ENCODE measurements at places on chromosomes 2 and 18.
A peak's percentile ranks its signal among the peaks of the same experiment; 100 is the strongest.

DNA sequence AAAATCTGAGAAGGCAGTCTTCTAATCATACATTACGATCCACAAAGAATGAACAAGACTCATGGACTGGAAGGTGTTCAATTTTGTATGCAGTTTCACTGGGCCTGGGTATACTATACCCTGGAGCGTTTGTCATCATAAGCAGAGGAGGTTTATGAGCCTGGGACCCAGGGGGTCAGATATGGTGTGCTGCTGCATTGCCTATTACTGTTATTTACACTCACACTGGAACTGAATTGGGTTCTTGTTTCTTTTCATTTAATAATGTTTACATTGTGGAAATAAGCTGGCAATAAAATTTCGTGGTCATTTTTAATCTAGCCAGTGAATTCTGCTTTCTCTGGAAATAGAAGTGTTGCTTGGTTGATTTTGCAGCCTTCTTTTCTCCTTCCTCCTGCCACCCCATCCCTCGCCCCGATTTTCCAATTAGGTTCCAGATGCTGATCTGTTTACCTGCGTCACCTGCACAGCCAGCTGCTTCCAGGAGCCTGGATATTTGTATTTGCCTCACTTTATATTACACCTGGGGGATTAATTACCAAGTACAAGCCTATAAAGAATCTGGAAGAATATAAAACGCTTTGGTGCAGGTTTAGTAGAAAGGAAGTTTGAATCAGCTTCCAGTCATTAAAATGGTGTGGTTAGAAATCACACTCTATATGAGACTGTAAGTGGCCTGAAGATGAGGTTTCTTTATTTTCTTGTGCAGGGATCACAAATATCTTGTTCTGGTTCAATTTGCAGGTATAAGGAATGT lies 234.4 kb downstream of the SOCS6 start:
- no peaks in the 10 kb centered on the region for H3K36me3 ChIP-seq
- DNase-seq = no peak

DNA sequence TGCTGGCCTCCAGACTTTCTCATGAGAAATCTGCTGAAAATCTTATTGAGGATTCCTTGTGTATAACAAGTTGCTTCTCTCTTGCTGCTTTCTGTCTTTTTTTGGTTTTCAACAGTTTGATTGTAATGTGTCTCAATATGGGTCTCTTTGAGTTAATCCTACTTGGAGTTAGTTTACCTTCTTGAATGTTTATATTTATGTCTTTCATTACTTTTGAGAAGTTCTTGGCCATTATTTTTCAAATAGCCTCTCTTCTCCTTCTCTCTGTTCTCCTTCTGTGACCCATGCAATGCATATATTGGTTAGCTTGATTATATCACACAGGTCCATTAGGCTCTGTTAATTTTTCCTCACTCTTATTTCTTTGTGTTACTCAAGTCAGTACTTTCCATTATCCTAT lies 67.4 kb upstream of the ADAM23 start:
- H3K4me1 ChIP-seq = no peaks in the 10 kb centered on the region
- H3K4me3 ChIP-seq = no peak overlapping the region
- H3K36me3 ChIP-seq = no peaks in the 10 kb centered on the region
- H3K27me3 ChIP-seq = no peaks in the 10 kb centered on the region
- DNase-seq = no peak

GRCh38 chr2:223020971-223021675 lies 30.9 kb upstream of the KCNE4 start:
- H3K4me1 ChIP-seq = no peaks in the 10 kb centered on the region
- no peak overlapping the region for H3K27ac ChIP-seq
- H3K4me3 ChIP-seq = no peak overlapping the region
- H3K36me3 ChIP-seq = no peaks in the 10 kb centered on the region
- DNase-seq = no peak

- no peak for DNase-seq
- H3K27ac ChIP-seq = no peak overlapping the region
- H3K36me3 ChIP-seq = no peaks in the 10 kb centered on the region
- peaks cover 13% of the 10 kb centered on the region for H3K4me1 ChIP-seq
- no peak overlapping the region for H3K4me3 ChIP-seq
Observed at GRCh38 chr2:74293191-74293991, 49.8 kb downstream of the SLC4A5 start.

DNA sequence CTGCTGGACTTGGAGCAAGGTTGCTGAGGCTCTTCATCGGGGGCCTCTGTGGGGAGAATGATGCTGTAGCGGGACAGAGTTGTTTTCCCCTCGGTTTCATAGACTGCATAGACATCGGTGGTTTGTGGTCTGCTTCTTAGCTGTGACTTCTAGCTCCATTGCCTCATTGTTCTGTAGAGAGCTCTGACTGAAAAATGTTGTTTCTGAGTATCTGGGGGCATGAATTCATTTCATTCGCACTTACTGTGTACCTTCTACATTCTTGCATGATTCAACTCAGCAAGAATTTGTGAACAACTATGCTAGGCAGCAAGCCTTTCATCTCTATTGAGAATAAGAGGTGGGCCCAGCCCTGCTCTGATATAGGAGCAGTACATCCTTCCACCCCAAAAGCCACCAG lies 406.8 kb downstream of the NBAS start:
- no peaks in the 10 kb centered on the region for H3K27me3 ChIP-seq
- no peak overlapping the region for H3K4me3 ChIP-seq
- no peak overlapping the region for H3K27ac ChIP-seq
- no peaks in the 10 kb centered on the region for H3K36me3 ChIP-seq
- H3K4me1 ChIP-seq = no peaks in the 10 kb centered on the region

GRCh38 chr18:52518086-52518485 lies 178.1 kb downstream of the DCC start:
- no peak for DNase-seq
- H3K36me3 ChIP-seq = no peaks in the 10 kb centered on the region
- no peak overlapping the region for H3K27ac ChIP-seq
- no peak overlapping the region for H3K4me3 ChIP-seq

DNA sequence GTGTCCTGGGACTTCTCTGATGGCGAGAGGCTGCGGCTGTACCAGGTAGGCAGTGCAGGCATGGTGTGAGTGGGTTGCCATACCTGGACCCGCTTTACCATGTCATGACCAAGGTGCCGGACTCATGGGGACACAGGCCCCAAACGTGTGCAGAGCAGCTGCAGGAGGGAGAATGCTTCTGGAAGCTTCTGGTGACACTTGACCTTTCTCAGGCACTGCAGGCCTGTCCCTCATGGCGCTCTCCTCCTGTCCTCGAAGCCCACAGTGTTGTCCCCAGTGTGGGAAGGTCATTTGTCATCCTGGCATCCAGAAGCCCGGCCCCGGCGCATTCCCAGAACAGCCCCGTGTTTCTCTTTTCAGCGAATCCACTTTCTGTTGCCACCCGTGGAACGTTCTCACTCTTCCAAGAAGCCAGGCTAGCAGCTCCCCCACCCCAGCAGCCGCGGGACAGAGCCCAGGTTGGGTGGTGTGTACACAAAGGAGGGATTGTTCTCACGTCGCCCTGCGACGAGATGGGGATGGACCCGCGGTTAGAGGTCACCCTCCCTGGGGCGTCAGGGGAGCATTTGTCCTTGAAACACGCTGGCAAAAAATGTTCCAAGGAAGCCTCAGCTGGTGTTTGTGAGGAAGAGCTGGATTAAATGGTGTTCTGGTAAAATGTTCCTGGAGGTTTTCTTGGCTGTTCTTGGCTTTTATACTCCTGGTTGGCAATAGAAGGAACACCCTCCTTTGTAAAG lies 43.7 kb downstream of the SH3BP4 start:
- DNase-seq = no peak
- H3K27ac ChIP-seq = no peak overlapping the region
- no peak overlapping the region for H3K4me3 ChIP-seq
- H3K36me3 ChIP-seq = no peaks in the 10 kb centered on the region
- peaks cover 22% of the 10 kb centered on the region for H3K27me3 ChIP-seq

DNA sequence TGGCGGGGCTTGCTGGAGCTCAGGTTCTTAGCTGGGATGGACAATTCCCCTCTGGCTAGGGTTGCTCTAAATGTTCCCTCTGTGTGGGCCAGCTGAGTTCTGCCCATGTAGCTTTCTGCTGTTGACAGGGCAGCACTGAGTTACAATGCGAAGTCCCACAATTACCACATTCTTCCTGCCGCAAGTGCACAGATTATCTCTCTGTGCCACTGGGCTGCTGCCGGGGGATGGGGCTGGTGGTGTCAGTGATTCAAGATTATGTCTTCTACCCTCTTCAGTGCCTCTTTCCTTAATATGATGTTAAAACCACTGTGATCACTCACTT lies 708.1 kb downstream of the SLC4A3 start:
- no peak overlapping the region for H3K4me3 ChIP-seq
- H3K27me3 ChIP-seq = no peaks in the 10 kb centered on the region
- no peaks in the 10 kb centered on the region for H3K4me1 ChIP-seq
- DNase-seq = no peak
- no peaks in the 10 kb centered on the region for H3K36me3 ChIP-seq

DNA sequence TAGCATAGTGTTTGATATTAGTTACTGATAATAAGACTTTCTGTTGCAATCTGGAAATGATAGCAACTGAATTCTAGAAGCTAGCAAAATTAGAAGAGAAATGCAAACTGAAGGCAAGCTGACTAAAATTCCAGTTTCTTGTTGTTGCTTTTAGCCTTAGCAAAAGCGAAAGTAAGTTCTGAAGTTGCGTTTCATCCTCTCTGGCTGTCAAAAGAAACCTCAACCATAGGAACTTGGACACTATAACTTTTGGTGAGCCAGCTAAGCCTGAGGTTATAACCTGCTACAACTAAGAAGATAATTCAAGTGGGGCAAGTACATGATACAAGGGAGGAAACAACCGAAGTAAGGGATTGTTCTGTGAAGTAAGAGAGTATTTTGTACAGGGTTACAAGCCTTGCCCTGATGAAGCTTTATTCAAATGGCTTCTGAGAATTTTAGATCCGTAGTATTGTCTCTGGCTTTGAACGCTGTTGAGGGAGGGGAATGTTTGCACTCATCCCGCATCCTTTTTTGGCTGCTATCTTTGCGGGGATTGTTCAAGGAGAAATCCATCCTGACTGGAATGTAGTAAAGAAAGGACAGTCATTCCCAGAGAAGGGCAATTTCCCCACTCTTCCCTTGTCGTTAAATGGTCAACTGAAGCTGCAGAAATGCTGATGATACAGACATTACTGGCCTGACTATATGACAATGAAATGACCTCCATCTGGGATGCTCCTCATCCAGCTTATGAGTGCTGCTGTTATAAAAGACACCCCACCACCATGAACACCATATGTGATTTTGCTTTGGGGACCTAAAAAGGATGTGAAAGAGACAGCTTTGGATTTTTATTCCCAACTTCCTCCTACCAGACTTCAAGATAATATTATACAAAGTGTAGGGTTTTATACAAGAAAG lies 7.0 kb upstream of the TMX3 start:
- peaks cover 6% of the 10 kb centered on the region for H3K36me3 ChIP-seq
- H3K27ac ChIP-seq = peak overlapping the region; percentile 73
- peak; percentile 42 for DNase-seq
- no peaks in the 10 kb centered on the region for H3K27me3 ChIP-seq

- no peak for DNase-seq
- no peaks in the 10 kb centered on the region for H3K4me1 ChIP-seq
- no peaks in the 10 kb centered on the region for H3K36me3 ChIP-seq
Observed at GRCh38 chr2:157447741-157448140, 3.9 kb upstream of the CYTIP start.

- no peak for DNase-seq
- no peaks in the 10 kb centered on the region for H3K36me3 ChIP-seq
- no peaks in the 10 kb centered on the region for H3K27me3 ChIP-seq
- no peaks in the 10 kb centered on the region for H3K4me1 ChIP-seq
- H3K27ac ChIP-seq = no peak overlapping the region
- H3K4me3 ChIP-seq = no peak overlapping the region
Observed at GRCh38 chr18:50151926-50152325, 43.0 kb downstream of the MYO5B start.

GRCh38 chr2:12930391-12930790 lies 213.7 kb downstream of the TRIB2 start:
- DNase-seq = no peak
- no peaks in the 10 kb centered on the region for H3K27me3 ChIP-seq
- no peak overlapping the region for H3K4me3 ChIP-seq
- H3K4me1 ChIP-seq = peaks cover 15% of the 10 kb centered on the region

- H3K4me3 ChIP-seq = no peak overlapping the region
- no peak overlapping the region for H3K27ac ChIP-seq
- no peak for DNase-seq
- no peaks in the 10 kb centered on the region for H3K36me3 ChIP-seq
- no peaks in the 10 kb centered on the region for H3K4me1 ChIP-seq
- no peaks in the 10 kb centered on the region for H3K27me3 ChIP-seq
Observed at GRCh38 chr2:146786396-146786795, 1058.4 kb upstream of the ACVR2A start.

DNA sequence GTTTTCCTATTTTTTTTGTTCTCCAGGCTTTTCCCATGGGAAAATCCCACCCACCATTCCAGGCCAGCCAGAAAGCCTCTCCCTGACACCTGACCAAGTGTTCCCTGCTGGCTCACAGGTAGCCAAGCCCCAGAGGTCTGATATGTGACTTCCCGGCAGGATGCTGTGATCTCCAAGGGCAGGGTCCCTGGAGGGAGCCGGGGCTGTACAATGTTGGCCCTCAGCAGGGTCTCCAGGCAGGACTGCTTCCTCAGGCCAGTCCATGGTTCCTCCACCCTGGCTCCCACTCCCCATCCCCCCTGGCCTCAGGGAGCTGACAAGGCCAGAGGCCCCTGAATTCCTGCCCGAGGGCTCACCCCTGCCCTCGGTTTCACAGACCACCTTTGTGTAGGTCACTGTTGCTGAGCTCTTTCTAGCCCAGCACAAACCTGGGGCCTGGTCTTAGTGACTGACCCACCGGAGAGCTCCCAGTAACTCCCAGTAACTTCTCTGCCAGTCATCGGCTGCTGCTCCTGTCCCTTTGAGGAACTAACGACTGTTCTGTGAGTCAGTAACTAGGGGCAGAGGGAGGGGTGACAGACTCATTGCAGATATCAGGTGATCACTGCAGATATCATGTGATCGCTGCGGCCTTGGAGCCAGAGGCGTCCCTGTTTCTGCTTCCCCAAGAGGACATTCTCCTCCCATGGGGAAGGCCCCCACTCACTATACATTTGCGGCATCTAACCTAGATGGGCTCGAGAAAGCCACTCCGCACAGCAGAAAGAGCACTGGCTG lies 38.7 kb downstream of the SDC1 start:
- H3K27me3 ChIP-seq = peaks cover 11% of the 10 kb centered on the region
- no peaks in the 10 kb centered on the region for H3K36me3 ChIP-seq
- no peaks in the 10 kb centered on the region for H3K4me1 ChIP-seq
- no peak for DNase-seq

GRCh38 chr2:239721531-239721930 lies 303.6 kb downstream of the NDUFA10 start:
- peaks cover 9% of the 10 kb centered on the region for H3K4me1 ChIP-seq
- H3K27me3 ChIP-seq = no peaks in the 10 kb centered on the region
- no peak overlapping the region for H3K4me3 ChIP-seq
- no peaks in the 10 kb centered on the region for H3K36me3 ChIP-seq
- no peak overlapping the region for H3K27ac ChIP-seq
- DNase-seq = no peak

GRCh38 chr2:147297820-147298219 lies 547.0 kb upstream of the ACVR2A start:
- H3K4me3 ChIP-seq = peak overlapping the region; percentile 7
- H3K27me3 ChIP-seq = no peaks in the 10 kb centered on the region
- peak overlapping the region; percentile 79 for H3K27ac ChIP-seq
- peaks cover 51% of the 10 kb centered on the region for H3K4me1 ChIP-seq
- DNase-seq = peak; percentile 80
- H3K36me3 ChIP-seq = no peaks in the 10 kb centered on the region

All from DND-41 (cell line).